ENCODE measurements at places on chromosomes 1 and 21.

DNA sequence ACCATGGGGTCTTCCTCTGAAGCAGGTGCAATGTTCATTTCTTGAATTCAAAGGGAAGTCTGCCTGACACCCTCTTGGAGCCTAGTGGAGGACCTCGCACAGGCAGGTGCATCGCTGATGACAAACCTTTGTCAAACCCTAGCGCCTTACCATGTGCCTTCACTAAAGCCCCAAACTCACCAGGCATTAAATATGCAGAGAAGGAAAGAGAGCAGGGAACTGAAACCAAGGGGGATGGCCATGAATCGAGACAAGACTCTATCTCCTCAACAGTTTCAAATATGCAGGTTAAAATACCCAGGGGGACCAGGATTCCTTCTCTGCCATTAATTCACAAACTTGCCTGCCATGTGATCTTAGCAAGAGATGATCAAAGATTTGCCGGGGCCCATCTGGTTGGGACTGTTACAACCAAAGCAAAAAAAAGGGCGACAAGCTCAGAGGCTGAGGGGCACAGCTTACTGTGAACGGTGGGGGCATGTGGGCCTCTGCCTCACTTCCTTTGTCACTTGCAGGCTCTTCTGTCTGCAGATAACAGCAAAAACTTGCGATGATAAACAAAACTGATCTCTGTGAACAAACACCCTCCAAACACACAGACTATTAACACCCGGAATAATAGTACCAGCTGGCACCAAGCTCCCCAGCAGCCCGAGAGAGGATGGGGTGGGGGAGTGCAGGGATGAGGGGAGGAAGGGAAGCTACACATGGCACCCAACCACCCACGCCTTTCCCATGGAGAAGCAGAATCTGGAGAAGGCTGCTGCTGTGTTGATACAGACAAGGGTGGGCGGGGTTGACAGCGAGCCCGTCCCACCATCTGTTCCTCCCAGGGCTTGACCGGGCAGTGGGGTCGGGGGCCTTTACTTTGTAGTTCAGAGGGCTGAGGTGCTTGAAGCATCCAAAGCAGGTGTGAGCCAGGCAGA lies 33.9 kb downstream of the TMEM63A start:
- DNase-seq, result no peak

DNA sequence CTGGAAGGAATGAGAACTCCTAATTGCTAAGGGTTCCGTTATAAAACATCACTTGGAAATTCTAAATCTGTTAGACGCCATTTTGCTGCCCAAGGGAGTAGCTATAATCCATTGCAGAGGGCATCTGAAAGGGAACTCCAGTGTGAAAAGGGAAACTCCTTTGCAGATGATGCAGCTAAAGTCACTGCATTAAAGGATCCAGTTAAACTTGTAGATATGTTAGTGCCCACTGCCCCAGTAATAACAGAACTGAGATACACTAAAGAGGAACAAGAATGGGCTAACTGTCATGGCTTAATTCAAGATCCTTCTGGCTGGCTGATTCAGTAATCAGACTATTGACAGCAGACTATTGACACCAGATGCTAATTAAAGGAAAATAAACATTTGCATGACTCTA lies 81.8 kb upstream of the KIAA0040 start:
- no peak for DNase-seq

- no peak for DNase-seq
These were observed 127.3 kb downstream of the SIK1 start for GRCh38 chr21:43299441-43300277.

DNA sequence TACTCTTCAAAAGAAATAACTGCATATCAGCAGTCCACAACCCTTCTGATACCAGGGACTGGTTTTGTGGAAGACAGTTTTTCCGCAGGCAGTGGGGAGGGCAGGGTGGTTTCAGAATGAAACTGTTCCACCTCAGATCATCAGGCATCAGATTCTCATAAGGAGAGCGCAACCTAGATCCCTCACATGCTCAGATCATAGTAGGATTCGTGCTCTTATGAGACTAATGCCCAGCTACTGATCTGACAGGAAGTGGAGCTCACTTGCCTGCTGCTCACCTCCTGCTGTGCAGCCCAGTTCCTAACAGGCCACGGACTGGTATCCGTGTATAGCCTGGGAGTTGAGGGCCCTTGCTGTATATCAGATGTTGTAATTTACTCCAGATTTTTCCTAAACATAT lies 11.5 kb downstream of the RO60 start:
- no peak for DNase-seq

DNA sequence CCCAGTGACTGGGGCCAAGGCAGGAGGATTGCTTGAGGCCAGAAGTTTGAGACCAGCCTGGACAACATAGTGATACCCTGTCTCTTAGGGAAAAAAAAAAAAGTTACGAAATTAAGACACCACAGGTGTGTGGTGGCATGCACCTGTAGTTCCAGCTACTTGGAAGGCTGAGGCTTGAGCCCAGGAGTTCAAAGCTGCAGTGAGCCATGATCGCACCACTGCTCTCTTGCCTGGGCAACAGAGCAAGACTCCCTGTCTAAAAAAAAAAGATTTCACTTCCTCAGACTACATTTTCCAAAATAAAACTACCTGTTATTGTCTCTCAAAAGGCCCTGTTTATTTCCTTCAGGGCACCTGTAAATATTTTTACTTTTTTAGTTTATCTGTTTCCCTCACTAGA lies 4.7 kb upstream of the STK40 start:
- no peak for DNase-seq

GRCh38 chr1:231279081-231279480 lies 38.1 kb downstream of the GNPAT start:
- DNase-seq, result no peak

GRCh38 chr1:191002768-191003167 lies 525.1 kb upstream of the BRINP3 start:
- no peak for DNase-seq

GRCh38 chr21:42291003-42291750 lies 24.0 kb downstream of the TFF3 start:
- no peak for DNase-seq

- DNase-seq, result no peak
These were observed 22.5 kb downstream of the FAM177B start for GRCh38 chr1:222759451-222760035.

GRCh38 chr1:203526572-203526971 lies 32.6 kb downstream of the OPTC start:
- DNase-seq, result no peak

GRCh38 chr1:17020502-17020901 lies 8.8 kb upstream of the ATP13A2 start:
- no peak for DNase-seq

- no peak for DNase-seq
These were observed 17.3 kb downstream of the CSF1 start for GRCh38 chr1:109927911-109928321.

- DNase-seq, result no peak
These were observed 58.5 kb upstream of the BCL10 start for GRCh38 chr1:85334962-85335361.

- no peak for DNase-seq
These were observed 75.2 kb downstream of the PTPRU start for GRCh38 chr1:29311352-29312030.

DNA sequence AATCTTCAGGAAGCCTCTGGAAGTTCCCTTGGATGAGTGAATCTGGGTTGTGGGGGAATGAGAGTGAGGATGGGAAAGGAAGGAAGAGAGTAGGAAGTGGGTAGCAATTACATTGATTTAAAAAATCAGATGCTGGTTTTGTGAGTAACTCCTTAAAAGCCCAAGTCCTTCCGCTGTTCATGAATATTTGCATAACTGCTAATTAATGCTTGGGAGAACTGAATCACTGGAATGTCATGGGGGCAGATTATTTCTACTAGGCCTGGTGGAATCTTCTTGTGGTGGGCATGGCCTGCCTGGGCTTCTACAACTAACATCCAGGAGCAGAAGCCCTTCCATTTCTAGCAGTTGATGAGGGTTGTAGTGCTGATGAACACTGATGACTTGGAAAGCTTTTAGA lies 52.7 kb downstream of the FASLG start:
- DNase-seq, result no peak

GRCh38 chr1:7105269-7105668 lies 320.0 kb downstream of the CAMTA1 start:
- no peak for DNase-seq

DNA sequence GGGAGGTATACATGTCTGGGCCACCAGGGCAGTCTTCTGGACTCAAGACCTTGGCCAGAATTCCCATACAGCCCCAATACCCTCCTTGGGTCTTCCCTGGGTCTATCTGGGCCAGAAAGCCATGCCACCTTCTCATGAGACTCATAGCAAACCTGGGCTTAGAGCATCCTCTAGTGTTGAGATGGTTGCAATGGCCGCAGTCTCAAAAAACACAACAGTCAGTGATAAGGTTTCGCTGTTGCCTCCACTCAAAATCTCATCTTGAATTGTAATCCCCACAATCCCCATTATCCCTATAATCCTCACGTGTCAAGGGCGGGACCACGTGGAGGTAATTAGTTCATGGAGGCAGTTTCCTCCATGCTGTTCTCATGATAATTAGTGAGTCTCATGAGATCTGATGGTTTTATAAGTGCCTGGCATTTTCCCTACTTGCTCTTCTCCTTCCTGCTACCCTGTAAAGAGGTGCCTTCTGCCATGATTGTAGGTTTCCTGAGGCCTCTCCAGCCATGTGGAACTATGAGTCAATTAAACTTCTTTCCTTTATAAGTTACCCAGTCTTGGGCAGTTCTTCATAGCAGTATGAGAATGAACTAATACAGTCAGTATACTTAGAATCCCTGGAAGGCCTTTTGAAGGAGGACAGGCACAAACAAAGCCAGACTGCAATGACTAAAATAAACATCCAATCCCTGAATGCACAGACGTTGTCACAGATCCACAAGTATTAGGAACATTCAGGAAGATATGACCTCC lies 77.0 kb downstream of the CTH start:
- no peak for DNase-seq

DNA sequence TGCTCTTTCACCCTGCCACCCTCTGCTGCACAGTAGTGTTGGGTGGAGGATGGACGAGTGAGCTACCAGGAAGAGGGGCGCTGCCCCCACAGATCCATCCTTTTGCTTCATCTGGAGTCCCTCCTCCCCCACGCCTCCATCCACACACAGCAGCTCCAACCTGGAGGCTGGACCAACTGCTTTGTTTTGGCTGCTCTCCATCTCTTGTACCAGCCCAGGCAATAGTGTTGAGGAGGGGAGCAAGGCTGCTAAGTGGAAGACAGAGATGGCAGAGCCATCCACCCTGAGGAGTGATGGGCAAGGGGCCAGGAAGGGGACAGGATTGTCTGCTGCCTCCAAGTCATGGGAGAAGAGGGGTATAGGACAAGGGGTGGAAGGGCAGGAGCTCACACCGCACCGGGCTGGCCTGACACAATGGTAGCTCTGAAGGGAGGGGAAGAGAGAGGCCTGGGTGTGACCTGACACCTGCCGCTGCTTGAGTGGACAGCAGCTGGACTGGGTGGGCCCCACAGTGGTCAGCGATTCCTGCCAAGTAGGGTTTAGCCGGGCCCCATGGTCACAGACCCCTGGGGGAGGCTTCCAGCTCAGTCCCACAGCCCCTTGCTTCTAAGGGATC lies 8.5 kb downstream of the CHRNB2 start:
- DNase-seq, result no peak

DNA sequence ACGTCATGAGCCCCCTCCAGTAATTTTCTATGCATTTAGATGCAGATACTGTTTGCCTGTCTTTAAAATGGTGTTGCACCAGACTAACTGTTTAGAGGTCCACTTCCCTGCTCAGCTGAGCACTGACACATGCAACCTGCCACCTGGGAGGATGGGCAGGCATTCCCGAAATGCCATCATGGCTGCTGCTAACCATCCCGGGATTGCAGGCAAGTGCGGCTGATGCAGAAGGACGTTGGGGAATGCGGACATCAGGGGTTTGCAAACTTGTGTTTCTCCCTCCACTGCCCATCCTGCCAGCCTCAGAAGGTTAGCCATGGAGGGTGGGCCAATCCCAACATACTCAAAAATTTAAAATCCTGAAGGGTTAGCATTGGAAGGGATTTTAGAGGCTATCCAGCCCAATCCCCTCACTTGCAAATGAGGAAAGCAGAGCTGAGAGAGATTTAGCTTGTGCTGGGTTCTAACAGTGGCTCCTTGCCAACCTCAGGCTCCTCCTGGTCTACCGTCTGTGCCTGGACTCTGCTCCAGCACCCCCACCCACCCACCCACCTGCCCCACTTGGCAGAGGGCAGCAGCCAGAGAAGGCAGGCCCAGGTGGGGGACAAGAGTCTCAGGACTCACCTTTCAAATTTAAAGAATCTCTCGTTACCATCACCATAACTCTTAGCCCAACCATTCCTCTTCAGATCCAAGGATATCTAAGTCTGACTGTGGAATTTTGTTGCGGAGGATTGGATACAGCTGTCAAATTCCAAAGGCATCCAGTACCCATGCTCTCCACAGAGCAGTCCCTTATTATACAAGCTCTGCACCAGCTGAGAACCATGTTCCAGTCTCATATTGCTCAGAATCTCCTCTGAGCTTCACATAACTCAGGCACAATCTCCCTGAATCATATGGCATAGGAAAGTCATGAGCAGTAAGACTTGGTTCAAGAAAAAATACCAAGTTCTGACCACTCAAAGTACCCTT lies 34.2 kb downstream of the HIVEP3 start:
- DNase-seq, result no peak

GRCh38 chr1:221777431-221778072 lies 35.7 kb upstream of the DUSP10 start:
- no peak for DNase-seq

- DNase-seq, result no peak
These were observed 69.8 kb downstream of the JAK1 start for GRCh38 chr1:64896551-64896950.

GRCh38 chr1:33824971-33825370 lies 38.9 kb upstream of the HMGB4 start:
- no peak for DNase-seq

- no peak for DNase-seq
These were observed 29.5 kb downstream of the LIN9 start for GRCh38 chr1:226279498-226279897.

DNA sequence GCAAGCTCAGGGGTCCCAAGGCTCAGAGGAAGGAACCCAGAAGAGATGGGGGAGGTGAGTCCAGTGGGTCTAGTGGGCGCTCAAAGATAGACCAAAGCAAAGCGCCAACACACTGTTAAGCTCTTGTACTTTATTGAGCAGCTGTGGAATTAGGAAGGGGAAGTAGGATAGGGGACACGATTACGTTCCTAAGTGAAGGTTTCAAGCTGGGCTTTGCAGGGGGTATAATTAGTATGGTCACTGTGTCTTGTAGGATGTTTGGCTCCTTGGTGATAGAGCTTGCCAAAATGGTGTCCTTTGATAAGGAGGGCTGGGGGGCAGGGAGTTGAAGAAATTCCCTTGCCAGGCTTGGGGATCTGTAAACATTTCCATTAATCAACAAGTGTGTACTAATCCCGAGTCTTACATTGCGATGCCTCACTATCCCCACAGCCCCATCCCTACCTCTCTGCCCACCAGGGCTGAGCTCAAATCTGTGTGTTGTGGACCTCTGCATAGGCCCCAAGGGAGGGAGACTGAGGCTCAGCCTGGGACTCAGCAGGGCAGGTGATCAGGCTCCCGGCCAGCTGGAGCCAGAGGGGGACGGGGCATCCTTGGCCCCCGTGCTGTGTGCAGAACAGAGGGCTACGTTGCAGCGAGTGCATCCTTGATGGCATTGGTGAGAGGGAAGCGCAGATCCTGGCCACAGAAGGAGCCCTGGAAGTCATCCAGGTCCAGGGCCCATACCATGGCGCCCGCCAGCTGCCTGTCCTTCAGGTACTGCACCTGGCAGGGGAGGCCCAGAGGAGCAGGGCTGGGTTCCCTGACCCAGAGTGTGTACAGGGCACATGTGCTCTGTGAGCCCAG lies 3.4 kb upstream of the MYBPH start:
- no peak for DNase-seq
